ENCODE measurements at places on chromosomes 6 and 20. TPM values are rescaled to one million over a fixed set of nuclear protein-coding genes. Genes with fewer than 3 reads are reported as not detected.

The SRPK1 gene
- total RNA-seq, result 56.6 TPM

The SLPI gene
- not detected for total RNA-seq

The FNDC1 gene
- 0.17 TPM for total RNA-seq

The LKAAEAR1 gene
- not detected for total RNA-seq

The GMEB2 gene
- 10.6 TPM for total RNA-seq

The CFAP61 gene
- 0.17 TPM for total RNA-seq

The DZANK1 gene
- 1.3 TPM for total RNA-seq

The ALDH5A1 gene
- 0.15 TPM for total RNA-seq

The MCCD1 gene
- not detected for total RNA-seq

The RSPH9 gene
- total RNA-seq, result 1.0 TPM

The OR2B6 gene
- total RNA-seq, result not detected

The ELOVL2 gene
- under 0.01 TPM for total RNA-seq

The RAET1L gene
- not detected for total RNA-seq

The BPIFB1 gene
- total RNA-seq, result not detected

The NMBR gene
- not detected for total RNA-seq

The ELOVL4 gene
- total RNA-seq, result 8.7 TPM

The SAMD5 gene
- total RNA-seq, result 2.6 TPM

The SDC4 gene
- total RNA-seq, result 113 TPM

The C20orf144 gene
- total RNA-seq, result 0.44 TPM

The CALHM6 gene
- 0.44 TPM for total RNA-seq

The CAPN11 gene
- total RNA-seq, result 0.15 TPM

The SFTA2 gene
- total RNA-seq, result not detected

The EFCAB8 gene
- not detected for total RNA-seq

The TFAP2B gene
- total RNA-seq, result not detected

The XKR7 gene
- total RNA-seq, result under 0.01 TPM

The CARMIL1 gene
- total RNA-seq, result 35.7 TPM

The CALHM4 gene
- not detected for total RNA-seq

The NKAIN4 gene
- total RNA-seq, result not detected

The PTCRA gene
- total RNA-seq, result not detected

The F13A1 gene
- total RNA-seq, result not detected

The BTN2A1 gene
- total RNA-seq, result 10.2 TPM

The HLA-DQB1 gene
- total RNA-seq, result not detected

The NKAIN2 gene
- total RNA-seq, result not detected

The RAB44 gene
- under 0.01 TPM for total RNA-seq

The RBM24 gene
- total RNA-seq, result 0.29 TPM

The TINAG gene
- total RNA-seq, result not detected

The CALHM5 gene
- total RNA-seq, result 6.3 TPM

The DLGAP4 gene
- 35.1 TPM for total RNA-seq

The ARMH2 gene
- total RNA-seq, result not detected

The SPATS1 gene
- not detected for total RNA-seq

The FERMT1 gene
- 9.1 TPM for total RNA-seq

The EEF1A2 gene
- total RNA-seq, result 0.87 TPM

The BAK1 gene
- 11.7 TPM for total RNA-seq

The TREML1 gene
- total RNA-seq, result not detected

The HLA-DRB1 gene
- total RNA-seq, result 0.17 TPM

Measured in smooth muscle cell of trachea (primary cell).